Sigmoid colon (tissue), 7 donors: ENCODE measurements at places on chromosomes 6 and 20. TPM values are rescaled to one million over a fixed set of nuclear protein-coding genes. Genes with fewer than 3 reads are reported as not detected.
A peak's percentile ranks its signal among the peaks of the same experiment; 100 is the strongest.

- no peak overlapping the region for H3K27ac ChIP-seq
- DNase-seq, result no peak
- no peak overlapping the region for H3K4me3 ChIP-seq
- H3K4me1 ChIP-seq, result no peaks in the 10 kb centered on the region
- no peaks in the 10 kb centered on the region for H3K36me3 ChIP-seq
- H3K27me3 ChIP-seq, result no peaks in the 10 kb centered on the region
Measured at GRCh38 chr6:16854986-16855385, 93.7 kb upstream of the ATXN1 start.

DNA sequence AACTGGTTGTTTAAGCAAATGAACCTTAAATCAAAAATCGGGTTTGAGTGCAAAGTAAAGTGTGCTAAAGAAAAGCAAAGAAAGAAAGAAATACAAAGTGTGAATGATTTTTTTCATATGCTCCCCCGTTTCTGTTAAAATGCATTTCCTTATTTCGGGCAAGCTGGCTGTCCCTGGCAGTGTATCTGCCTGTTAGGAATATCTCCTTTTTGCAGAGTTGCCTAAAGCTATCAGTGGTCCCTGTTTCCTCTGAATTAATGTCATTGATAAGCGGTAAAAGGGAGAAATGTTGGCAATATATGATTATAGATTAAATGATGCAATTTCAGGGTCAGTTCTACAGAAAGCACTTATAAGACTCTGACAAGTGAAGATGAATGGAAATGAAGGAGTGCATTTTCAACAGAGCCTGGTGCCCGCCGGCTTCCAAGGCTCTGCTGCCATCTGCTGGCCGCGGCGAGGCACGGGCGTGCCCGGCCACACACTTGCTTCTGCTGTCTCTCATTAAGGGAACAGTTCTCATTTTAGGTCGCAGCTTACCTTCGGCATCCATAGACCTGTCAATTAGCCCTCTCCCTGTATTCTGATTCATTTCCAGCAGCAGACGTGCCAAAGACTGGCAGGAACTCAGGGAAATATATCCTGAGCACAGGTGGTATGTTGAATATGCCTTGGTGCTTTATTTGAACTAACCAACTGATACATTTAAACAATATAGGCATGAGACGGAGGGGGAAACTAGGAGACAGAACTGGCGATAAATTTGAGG is 381.9 kb downstream of the C6orf118 start:
- H3K27ac ChIP-seq, result no peak overlapping the region
- H3K4me3 ChIP-seq, result no peak overlapping the region
- no peaks in the 10 kb centered on the region for H3K36me3 ChIP-seq
- H3K27me3 ChIP-seq, result no peaks in the 10 kb centered on the region
- peaks cover 8% of the 10 kb centered on the region for H3K4me1 ChIP-seq
- DNase-seq, result peak; percentile 75

- H3K27me3 ChIP-seq, result no peaks in the 10 kb centered on the region
- H3K4me3 ChIP-seq, result no peak overlapping the region
Measured at GRCh38 chr6:159304641-159305040, 135.4 kb downstream of the FNDC1 start.

DNA sequence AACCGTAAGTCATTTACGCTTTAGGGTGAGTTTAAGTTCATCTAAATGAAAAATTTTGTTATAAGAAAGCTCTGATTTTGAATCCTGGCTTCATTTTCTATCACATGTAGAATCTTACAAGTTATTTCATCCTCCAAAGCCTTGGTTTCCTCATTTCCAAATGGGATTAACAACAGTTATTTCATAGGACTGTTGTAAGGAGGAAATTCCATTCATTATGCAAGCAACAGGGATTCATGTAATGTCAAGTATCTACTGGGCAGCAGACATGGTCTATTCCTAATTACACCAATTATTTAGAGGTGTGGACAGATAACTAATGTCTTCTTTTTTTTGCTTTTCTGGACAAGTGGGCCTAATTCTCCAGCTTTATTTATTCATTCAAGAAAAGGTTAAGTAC is 154.0 kb downstream of the PDSS2 start:
- no peaks in the 10 kb centered on the region for H3K4me1 ChIP-seq
- no peaks in the 10 kb centered on the region for H3K27me3 ChIP-seq
- H3K4me3 ChIP-seq, result no peak overlapping the region
- H3K36me3 ChIP-seq, result no peaks in the 10 kb centered on the region

F13A1 gene
- 196 TPM for total RNA-seq

GRCh38 chr20:41196653-41197225 is 59.4 kb downstream of the PLCG1 start:
- H3K27ac ChIP-seq, result no peak overlapping the region
- H3K4me1 ChIP-seq, result no peaks in the 10 kb centered on the region
- no peaks in the 10 kb centered on the region for H3K36me3 ChIP-seq
- no peaks in the 10 kb centered on the region for H3K27me3 ChIP-seq

GRCh38 chr6:63764318-63764916 is 128.8 kb downstream of the PHF3 start:
- DNase-seq, result no peak
- no peaks in the 10 kb centered on the region for H3K4me1 ChIP-seq
- no peak overlapping the region for H3K4me3 ChIP-seq
- H3K27me3 ChIP-seq, result no peaks in the 10 kb centered on the region

WFDC2 gene
- total RNA-seq, result 33.9 TPM

ME1 gene
- total RNA-seq, result 16.9 TPM

GRCh38 chr6:107275330-107275865 is 160.1 kb upstream of the BEND3 start:
- H3K27me3 ChIP-seq, result no peaks in the 10 kb centered on the region
- H3K4me1 ChIP-seq, result no peaks in the 10 kb centered on the region
- H3K27ac ChIP-seq, result no peak overlapping the region
- DNase-seq, result no peak
- no peaks in the 10 kb centered on the region for H3K36me3 ChIP-seq

- H3K4me3 ChIP-seq, result no peak overlapping the region
- no peak for DNase-seq
- no peaks in the 10 kb centered on the region for H3K27me3 ChIP-seq
Measured at GRCh38 chr6:102848210-102848609, 1454.7 kb downstream of the GRIK2 start.

RAET1E gene
- not detected for total RNA-seq

TBXT gene
- total RNA-seq, result not detected

DNA sequence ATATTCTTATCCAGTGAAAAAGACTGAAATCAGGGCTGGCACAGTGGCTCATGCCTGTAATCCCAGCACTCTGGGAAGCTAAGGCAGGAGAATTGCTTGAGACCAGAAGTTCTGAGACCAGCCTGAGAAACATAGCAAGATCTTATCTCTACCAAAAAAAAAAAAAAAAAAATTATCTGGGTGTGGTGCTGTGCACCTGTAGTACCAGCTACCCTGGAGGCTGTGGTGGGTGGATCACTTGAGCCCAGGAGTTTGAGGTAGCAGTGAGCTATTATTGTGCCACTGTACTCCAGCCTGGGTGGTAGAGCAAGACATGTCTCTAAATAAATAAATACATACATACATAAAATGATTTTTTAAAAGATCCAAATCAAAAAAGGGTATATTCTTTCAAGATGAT is 6.3 kb downstream of the CALHM6 start:
- H3K27me3 ChIP-seq, result no peaks in the 10 kb centered on the region
- DNase-seq, result no peak
- H3K27ac ChIP-seq, result no peak overlapping the region
- H3K4me1 ChIP-seq, result peaks cover under 1% of the 10 kb centered on the region
- no peak overlapping the region for H3K4me3 ChIP-seq

PBOV1 gene
- total RNA-seq, result not detected

HTR1E gene
- not detected for total RNA-seq

C6orf52 gene
- total RNA-seq, result not detected

GRCh38 chr6:159691133-159691962 is 1.7 kb downstream of the SOD2 start:
- H3K27me3 ChIP-seq, result no peaks in the 10 kb centered on the region
- peak overlapping the region; percentile 97 for H3K27ac ChIP-seq
- no peak for DNase-seq
- H3K36me3 ChIP-seq, result no peaks in the 10 kb centered on the region

DNA sequence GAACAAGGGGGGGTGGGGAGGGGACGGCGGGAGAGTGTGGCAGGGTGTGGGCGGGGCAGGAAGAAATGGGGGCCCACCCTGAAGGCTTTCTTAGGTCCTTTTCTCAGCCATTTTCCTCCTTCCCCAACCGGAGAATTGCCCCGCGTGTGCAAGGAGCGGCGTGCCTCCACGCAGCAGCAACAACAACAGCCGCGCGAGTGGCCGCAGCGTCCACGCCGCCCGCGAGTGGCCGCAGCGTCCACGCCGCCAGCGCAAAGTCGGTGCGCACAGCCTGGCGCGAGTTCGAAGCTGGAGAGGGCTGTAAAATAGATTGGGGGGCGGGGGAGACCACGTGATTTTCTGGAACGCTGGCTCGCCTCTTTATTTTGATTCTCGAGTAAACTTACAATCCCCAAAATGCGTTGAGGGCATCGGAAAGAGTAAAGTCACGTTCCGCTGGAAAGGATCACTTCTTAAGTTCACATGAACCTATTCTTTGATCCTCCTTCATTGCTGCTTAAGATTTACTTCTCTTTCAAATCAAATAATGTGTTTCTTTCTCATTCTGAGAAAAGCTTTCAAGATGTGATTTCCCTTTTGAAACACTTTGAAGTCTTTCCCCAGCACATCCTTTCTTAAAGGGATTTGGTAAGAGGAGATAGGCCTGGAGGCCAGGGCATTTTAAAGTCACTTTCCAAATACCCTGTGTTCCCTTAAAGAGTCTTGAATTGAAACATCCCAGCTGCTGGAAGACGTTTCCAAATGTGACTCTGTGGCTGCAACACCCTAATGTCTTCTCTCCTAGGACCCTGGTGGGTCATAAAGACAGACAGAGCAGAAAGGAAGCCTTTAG is 66.7 kb upstream of the ZNF217 start:
- no peaks in the 10 kb centered on the region for H3K27me3 ChIP-seq
- no peaks in the 10 kb centered on the region for H3K4me1 ChIP-seq
- no peaks in the 10 kb centered on the region for H3K36me3 ChIP-seq
- peak overlapping the region; percentile 57 for H3K27ac ChIP-seq
- H3K4me3 ChIP-seq, result peak overlapping the region; percentile 42

- no peak overlapping the region for H3K4me3 ChIP-seq
- no peak overlapping the region for H3K27ac ChIP-seq
- peaks cover 1% of the 10 kb centered on the region for H3K4me1 ChIP-seq
- DNase-seq, result no peak
- H3K27me3 ChIP-seq, result no peaks in the 10 kb centered on the region
Measured at GRCh38 chr6:11423072-11423471, 114.5 kb upstream of the TMEM170B start.

PACRG gene
- 6.9 TPM for total RNA-seq
